NCI-H1048 (cell line): ENCODE measurements at places on chromosomes 3 and 15.

DNA sequence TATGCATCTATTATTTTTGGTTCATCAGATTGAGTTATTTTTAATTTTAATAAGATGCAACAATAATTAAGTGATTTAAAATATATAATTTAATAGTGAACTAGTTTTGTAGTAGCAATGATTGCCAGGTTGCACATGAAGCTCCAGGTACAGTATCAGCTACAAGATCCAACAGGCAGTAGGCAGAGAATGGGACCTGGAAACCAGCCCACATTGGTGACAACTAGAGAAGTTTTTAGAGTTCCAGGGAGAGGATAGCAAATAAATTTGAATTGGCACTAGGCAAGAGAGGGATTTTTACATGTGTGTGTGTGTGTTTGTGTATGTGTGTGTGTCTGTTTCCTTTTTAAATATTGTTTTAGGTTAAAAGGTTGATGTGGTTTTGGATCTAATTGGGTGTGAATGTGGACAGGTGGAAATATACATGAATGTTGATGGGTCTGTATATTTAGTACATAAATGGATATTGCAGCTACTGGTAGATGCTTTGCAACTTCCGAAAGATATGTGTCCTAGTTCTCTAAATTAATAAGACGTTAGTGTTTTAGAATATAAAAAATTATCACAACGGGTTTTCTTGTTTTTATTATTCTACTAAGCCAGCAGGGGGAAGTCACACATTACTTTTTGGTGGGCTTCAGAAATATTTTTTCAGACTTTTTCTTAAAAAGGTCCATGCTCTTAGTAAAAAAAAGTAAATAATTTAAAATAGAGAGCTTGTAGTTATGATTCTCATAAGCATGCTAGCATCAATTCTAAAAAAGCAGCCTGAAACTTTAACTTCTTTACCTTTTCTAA is 110.1 kb upstream of the GBE1 start:
- DNase-seq = no peak

DNA sequence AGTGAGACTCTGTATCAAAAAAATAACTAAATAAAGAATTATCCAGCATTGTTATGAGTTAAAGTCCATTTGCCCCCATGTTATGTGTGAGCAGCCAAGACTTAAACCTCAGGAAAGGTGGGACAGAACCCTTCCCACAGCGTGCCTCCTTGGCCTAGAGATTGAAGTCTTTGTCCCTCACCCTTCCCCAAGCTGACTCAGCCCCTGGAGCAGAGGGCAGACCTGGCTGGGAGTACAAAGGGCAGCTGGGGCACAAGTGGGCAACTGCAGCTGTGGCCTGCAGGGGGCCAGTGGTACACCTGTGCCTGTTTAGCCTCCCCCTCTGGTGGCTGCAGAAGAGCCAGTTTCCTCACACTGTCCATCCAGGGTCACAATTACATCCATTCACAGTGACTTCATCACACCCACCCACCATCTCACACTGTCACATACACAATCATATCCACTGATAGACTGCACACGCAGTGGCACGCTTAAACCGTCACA is 940 bp upstream of the ACY1 start:
- no peak for DNase-seq

GRCh38 chr3:127063916-127064315 is 81.0 kb downstream of the PLXNA1 start:
- DNase-seq = no peak

- DNase-seq = no peak
Observed at GRCh38 chr3:101611023-101611422, 37.0 kb downstream of the PCNP start.

DNA sequence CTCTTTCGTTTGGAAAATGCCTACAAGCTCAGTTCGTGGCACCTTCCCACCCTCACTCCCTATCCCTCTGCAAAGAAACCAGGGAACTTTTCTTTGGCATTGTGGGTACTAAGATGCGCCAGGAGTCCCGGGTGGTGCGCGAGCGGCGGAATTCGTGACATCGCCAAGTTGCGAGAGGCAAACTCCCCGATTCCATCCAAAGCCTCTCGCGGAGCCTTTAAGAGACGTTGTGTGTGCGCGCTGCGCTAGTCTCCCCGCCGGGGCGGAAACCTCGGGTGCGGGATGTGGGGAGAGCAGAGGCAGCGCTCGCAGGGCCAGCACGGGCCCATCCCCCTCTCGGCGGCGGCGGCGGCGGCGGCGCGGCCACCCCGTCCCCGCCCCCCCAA is 443 bp upstream of the NR2F2 start:
- no peak for DNase-seq

- DNase-seq = no peak
Observed at GRCh38 chr3:31349001-31349748, 183.6 kb upstream of the STT3B start.

- DNase-seq = no peak
Observed at GRCh38 chr3:158086776-158087175, 19.4 kb downstream of the SHOX2 start.

GRCh38 chr3:169259661-169260060 is 403.9 kb downstream of the MECOM start:
- no peak for DNase-seq

DNA sequence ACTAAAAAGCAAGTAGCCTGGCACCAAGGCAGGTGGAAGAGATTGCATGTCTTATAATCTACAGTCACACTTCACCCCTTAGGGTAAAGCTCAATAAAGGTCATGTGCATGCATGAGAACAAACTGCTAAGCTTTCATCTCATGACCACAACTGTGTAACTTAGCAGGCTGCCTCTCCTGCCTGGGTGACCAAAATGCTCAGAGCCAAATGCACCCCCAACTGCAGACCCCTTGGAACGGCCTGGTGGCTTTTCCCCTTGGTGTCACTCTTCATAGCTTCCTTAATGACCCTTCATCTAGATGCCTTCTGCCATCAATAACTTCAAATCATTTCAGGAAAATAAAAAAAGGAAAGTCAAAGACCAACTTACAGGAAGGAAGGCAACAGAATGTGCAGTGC is 88.1 kb downstream of the ADAMTS17 start:
- no peak for DNase-seq

GRCh38 chr3:14156843-14157561 is 21.4 kb downstream of the XPC start:
- DNase-seq = no peak

DNA sequence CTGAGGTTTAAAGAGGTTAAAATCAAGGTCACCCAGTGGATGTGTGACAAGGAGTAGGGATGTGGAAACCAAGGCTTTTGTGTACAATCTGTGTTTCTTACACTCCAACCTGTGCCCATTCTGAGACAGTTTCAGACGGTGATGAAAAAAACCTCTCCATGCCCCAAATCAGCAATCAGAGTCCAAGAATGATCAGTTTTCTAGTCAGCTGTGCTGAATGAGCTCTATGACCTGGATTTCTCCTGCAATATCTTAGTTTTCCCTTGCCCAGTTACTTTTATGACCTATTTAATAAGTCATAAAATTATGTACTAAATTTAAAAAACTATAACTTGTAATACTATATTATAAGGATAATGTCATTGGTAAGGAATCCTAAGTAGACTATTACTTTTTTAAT is 37.5 kb upstream of the CBLB start:
- DNase-seq = no peak

GRCh38 chr3:122410639-122411038 is 5.2 kb downstream of the WDR5B start:
- DNase-seq = no peak

GRCh38 chr3:137163241-137163871 is 205.6 kb downstream of the IL20RB start:
- no peak for DNase-seq

GRCh38 chr3:170162630-170163029 is 18.9 kb downstream of the PHC3 start:
- DNase-seq = no peak

GRCh38 chr15:69854521-69855181 is 243.1 kb downstream of the TLE3 start:
- DNase-seq = no peak

GRCh38 chr3:48858709-48859108 is 11.0 kb upstream of the PRKAR2A start:
- no peak for DNase-seq

DNA sequence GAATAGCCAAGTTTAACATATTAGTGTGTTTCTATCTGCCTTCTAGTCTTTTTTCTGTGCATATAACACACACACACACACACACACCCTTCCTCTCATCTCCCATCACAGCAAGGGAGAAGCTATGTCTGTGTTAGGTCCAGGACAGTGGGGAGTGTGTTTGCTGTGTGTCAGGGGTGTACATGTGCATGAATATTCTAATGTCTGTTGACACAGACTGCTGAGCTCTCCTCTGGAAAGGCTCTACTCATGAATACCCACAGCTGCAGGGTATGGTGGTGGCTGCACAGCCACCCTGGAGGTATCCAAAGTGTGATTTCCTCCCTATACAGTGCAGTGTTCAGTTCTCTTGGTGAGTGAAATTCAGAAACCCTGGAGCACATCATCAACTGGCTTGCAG is 42.9 kb downstream of the ARNT2 start:
- DNase-seq = no peak

- no peak for DNase-seq
Observed at GRCh38 chr15:82966671-82967071, 14.2 kb upstream of the HOMER2 start.

DNA sequence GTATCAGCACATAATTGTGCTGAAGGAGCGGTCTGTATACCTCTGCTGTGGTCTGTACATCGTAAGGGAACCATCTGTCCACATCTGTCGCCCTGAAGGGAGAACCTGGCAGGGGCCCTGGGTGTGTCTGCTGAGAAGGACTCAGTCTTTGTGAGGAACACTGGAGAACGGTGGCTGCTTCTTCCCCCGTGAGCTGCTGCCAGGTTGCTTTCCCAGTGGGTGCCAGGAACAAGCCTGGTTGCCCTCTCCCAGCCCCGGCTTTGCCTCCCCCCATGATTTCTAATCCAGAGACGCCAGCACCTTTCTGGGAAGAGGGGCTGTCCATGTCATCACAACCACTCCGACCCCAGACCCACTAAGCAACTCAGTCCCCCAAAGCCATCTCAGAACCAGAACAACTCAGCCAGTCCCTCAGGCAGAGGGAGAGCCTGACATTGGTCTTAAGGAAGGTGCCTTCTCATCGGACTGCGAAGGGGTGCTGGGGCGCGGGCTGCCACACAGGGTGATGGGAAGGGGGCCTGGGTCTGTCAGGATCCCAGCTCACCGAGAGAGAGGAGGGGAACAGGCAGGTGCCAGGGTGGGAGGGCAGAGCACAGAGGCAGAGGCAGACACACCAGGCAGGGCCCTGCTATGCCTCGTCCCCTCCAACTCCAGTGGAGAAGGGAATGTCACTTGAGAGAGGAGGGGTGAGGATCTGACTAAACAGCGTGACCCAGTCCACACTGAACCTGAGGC is 8.5 kb downstream of the TNK2 start:
- no peak for DNase-seq

GRCh38 chr3:16840101-16840424 is 44.7 kb upstream of the PLCL2 start:
- DNase-seq = no peak

GRCh38 chr15:67194171-67195114 is 60.0 kb downstream of the AAGAB start:
- DNase-seq = no peak

- DNase-seq = no peak
Observed at GRCh38 chr15:100030586-100031229, 297.5 kb upstream of the LYSMD4 start.

GRCh38 chr3:191094057-191094845 is 104.8 kb upstream of the OSTN start:
- DNase-seq = no peak

DNA sequence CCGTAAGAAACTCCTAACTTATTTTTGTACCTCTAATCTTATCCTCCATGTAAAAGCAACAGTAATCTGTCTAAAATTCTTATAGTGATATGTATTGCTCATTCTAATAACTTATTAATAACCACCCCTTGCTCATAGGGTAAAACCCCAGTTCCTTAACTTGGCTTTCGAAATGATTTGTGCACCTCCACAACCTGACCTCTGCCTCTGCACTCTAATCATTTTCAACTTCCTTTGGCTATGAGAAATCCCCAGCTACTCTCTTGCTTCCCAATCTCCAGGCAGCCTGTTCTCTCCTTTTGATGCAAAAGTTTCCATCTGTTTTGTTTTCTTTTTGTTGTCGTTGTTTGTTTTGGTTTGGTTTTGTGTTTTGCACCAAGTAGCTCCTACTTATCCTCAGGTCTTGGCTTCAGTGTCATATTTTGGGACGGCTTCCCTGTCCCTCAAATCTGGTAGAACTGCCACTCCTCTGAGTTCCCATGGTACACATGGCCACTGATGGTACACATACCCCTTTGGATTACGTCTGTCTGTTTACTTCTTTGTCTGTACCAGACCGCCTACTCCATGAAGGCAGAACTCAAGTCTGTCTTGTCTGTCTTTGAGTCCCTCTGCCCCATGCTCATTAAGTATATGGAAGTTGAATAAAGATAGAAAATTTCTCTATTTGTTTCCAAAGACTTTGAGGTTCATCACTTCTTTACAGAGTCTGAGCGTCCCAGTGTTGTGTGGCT is 105.6 kb upstream of the TGFBR2 start:
- no peak for DNase-seq

DNA sequence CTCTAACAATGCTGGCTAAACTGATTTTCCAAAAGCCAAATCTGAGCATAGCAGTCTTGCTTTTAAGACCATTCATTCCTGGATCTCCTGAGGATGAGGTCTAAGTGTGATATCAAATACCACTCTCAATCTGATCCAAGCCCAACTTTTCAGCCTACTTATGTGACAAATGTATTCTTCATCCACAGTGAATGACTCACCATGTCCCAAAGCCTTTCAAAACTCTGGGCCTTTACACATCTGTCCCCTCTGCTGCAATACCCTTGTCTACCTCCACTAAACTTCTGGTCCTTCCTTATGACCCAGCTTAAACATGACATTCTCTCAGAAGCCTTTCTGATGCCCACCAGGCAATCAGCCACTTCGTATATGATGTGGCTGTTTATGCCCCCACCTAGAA is 4.6 kb downstream of the ANAPC13 start:
- no peak for DNase-seq

DNA sequence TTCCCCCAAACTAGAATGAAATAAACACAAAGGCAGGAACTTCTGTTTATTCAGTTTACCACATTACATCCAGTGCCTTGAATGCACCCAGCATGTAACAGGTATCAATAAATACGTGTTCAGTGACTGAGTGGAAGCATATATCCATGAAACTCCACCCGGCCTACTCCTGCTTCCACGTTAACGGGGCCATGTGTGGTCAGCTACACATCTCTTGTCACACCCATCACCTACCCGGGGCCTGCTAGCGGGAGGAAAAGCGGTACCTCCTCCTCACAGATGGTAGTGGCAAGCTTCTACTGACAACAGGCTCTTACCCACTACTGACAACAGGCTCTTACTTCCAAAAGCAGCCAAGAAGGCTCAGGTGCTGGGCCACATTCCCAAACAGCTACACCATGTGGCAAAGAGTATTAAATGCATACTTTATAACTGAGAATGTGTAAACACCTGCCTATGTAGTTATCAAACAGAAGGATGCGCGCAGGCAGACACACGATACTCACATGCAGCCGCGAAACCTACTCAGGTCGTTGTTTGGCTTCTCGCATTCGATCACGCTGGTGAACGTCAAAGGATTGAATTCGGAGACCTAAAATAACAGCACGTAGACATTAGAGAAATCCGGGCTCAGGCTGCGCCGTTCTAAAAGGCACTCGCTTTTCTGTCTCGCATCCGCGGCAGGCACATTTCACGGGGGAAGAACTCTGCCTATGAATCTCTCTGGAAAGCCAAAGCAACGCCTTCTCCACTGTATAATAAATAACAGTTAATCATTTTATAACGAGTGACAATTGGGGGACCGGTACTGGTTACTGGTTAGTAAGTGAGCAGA is 127.4 kb downstream of the ATP10A start:
- no peak for DNase-seq
